Uterus (tissue), 4 donors: ENCODE measurements at places on chromosomes 1 and 21.

- no peak for DNase-seq
Observed at GRCh38 chr1:180976191-180976590, 46.5 kb downstream of the STX6 start.

DNA sequence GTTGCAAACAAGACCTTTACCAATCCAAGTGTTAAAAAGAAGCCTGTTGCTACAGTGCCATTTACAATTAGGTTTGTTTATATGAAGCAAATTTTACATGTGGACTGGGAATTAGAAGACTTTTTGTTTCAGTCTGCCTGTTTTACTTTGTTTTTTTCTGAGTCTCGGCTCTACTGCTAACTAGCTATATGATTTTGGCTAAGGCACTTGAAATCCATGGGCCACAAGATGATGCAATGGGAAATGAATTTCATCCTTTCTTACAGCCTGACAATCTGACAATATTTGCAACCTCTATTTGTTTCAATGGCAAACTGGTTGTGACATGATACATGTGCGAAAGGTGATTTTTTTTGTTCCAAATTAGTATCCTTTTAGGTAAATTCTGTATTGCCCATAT, 3.7 kb upstream of the PEX11B start:
- no peak for DNase-seq

DNA sequence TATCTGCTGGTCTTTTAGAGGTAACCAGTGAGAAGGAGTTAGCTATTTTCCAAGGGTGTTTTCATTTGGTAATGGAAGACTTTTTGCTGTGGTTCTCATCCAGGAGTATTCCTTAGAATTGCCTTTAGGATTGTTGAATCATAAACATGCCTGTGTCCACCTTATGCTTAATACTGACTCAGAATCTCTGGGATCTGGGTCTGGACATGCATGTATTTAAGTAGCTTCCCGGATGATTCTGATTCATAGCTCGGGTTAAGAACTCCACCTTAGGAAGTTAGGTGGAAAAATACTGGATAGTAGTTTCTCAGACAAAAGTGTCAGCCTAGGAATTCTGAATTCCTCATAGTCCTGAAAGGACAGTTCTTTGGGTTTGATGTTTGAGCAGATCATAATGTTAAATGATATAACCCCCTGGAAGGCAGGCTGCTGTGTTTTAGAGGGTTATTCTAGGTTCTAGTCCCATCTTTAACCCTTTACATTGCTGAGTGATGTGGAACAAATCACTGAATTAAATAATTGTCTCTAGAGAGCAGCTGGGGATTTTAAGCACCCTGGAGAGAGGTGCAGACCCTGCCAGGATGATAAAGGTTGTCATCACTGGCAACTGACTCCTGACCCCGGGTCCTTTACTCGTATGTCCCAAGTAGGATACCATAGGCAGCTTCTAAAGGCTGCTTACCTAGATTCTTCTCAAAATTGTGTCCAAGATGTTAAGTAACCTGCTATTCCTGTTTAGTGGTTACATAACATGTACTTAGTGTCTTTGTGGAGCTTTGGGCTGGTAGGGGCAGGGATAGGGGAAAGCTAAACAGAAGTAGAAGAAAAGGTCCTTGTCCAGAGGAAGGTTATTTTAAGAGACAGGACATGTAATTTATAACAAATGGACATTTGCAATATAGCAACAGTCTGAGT, 14.5 kb upstream of the C4BPB start:
- no peak for DNase-seq

- no peak for DNase-seq
Observed at GRCh38 chr1:227223171-227223806, 95.0 kb downstream of the CDC42BPA start.
